ENCODE measurements at places on chromosomes 11 and 22.

- no peak for DNase-seq
These were observed 626 bp upstream of the LIMK2 start for GRCh38 chr22:31211482-31211861.

- DNase-seq: no peak
These were observed 33.3 kb upstream of the WNT11 start for GRCh38 chr11:76239483-76240160.

GRCh38 chr11:88068848-88069554 lies 106.2 kb downstream of the RAB38 start:
- DNase-seq: no peak

- peak; percentile 49 for DNase-seq
These were observed 1.1 kb downstream of the HMGXB4 start for GRCh38 chr22:35258191-35258988.

- peak; percentile 17 for DNase-seq
These were observed 49.7 kb upstream of the ARFGAP3 start for GRCh38 chr22:42906605-42907348.

DNA sequence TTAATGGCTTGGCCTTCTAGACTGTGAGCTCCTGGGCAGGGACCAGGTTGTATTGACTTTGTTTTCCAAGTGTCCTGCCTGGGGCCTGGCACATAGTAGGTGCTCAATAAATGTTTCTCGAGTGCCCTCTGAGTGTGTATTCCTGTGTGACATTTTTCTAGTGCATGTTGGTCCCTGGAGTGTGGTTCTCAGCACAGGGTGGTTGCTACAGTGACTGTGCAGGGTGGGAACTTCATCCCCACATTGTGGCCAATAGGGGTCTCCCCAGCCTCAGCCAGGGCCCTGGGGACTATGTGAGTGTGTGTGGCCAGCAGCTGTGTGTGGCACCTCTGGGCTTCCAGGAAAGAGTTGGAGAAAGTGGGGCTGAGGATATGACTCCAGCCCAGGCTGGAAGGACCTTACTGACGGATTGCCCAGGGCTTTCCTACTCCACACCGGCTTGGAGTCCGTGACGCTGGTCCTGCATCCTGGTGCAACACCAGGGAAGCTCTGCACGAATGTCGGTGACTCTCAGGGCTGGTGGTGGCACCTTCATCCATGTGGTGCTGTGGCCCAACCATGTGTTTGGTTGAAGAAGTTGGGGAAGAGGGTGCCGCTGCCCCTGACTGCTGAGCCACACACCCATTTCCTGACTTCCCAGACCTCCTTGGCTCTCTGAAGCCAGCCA lies 9.0 kb upstream of the MARK2 start:
- peak; percentile 48 for DNase-seq

DNA sequence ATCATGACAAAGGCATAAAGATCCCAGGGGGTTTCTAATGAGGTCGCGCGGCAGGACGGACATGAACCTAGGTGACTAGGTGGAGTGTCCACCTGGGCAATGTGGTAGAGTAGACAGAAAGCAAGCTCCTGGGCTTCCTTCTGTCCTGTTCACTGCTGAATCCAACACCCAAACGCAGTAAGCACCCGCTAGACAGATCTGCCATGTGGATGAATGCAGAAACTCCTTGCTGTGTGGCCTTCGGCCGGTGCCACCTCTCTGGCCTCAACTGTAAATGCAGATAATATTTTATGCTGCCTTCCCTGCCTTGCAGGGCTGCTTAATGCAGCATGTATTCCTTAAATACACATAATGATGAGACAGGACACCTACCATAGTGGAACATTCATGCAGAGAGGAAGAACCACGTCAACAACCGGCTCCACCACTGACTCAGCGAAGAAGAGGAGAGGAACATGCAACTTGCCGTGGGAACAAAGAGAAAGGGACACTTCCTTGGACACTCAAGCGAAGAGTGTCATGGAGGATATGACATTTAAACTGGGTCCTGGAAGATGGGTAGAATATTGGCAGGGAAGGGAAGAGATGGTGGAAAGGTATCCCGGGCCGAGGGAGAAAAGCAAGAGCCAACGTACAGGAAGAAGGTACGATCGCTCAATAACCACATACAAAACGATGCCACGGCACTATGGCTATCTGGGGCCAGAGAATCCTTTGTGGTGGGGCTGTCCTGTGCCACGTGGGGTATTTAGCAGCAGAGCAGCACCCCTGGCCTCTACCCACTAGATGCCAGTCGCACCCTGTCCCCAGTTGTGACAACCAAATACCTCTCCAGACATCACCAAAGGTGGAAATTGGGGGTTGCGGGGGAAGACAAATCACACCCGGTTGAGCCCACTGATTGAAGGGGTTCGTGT lies 30.8 kb downstream of the MYH9 start:
- no peak for DNase-seq

DNA sequence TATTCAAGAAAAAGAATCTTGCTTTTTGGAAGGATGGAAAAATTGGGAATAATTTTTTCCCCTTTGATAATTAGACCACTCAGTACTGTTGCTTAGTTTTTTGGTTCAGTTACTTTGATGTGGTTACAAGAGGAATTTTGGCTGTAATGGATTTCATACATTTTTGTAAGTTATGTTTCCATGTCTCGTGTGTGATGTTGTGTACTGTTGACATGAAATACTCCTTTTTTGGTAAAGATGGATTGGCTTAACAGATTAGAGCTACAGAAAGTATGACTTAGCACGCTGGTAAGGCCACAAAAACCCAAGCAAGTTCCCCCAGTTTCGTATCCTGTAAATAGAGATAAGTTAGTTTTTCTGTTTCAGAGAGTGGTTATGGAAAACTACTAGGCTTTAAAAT lies 11.9 kb downstream of the TBCEL start:
- peak; percentile 43 for DNase-seq

GRCh38 chr11:57584341-57584740 lies 13.1 kb upstream of the SERPING1 start:
- DNase-seq: no peak

- DNase-seq: no peak
These were observed 166.3 kb upstream of the NAV2 start for GRCh38 chr11:19546325-19546724.

DNA sequence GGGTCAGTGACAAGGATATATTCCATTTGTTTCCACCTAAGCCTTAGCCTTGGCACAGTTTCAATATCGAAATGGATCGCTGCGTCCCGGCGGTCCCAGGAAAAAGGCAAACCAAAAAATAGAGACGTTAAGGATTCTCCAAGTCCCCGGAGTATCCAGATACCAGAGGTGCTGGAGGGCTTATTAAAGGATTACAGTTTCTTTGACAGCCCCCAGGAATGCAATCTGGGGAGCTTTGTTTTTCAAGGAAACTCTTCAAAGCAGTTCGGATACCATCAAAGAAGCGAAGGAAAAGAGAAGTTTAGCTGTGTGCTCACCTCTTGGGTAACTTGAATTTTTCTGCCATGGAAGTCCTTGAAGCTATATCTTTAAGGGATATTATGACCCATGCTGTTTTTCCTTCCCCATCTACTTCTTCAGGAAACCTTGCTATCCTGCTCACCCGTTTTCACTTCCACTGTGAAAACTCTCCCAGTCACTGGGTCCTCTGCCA lies 600 bp upstream of the GPR83 start:
- DNase-seq: no peak

DNA sequence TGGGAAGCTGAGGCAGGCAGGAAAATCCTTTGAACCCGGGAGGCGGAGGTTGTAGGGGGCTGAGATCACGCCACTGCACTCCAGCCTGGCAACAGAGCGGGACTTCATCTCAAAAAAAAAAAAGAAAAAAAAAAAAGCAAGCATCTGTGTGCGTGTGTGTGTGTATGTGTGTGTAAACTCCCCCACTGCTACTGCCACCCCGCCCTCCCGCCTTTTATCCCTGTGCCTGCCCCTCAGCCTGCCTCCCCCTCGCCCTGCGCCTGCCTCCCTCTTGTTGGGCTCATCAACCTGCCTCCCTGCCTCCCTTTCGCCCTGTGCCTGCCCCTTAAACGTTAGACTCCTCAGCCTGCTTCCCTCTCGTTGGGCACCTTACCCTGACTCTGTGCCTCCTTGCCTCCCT lies 18.0 kb downstream of the TMEM258 start:
- no peak for DNase-seq

DNA sequence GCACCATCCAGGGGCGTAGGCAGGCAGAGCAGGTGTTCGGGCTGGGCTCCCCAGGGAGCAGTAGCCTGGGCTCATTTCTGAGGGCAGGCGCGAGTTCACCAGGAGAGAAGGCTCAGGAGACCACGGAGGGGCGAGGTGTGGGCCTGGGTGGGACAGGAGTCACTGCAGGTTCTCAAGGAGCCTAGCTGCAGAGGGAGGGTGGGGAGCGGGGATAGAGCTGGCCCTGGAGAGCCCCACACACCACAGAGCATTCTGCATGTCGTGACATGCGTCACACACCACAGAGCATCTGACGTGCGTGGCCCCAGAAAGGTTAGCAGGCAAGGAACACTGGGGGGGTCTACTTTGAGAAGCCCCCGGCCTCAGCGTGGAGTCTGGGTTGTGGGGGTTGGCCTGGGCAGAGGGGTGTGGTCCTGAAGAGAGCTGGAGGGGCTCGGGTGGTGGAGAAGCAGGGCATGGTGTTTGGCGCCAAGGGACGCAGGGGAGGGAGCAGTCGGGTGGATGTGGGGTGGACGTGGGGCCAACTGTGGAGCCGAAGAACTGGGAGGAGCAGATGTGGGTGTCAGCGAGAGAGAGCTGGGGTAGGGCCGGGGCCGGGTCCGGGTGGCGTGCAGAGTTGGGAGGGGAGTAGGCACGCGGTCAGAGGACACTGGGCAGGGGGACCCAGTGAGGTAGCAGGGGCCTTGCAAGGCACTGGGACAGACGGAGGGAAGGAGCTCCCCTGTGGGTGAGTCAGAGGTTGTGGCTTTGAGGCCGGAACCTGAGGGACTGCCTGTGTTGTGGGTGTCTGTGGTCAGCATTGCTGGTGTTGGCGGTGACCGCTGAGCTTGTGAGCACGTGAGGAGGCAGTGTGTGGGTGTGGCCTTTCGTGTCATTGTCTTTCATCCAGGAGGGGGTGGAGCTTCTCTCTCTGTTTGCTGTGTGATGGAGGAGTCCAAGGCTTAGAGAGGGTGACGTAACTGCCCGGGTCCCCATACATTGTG lies 25.5 kb downstream of the CTTN start:
- peak; percentile 44 for DNase-seq

- no peak for DNase-seq
These were observed 33.7 kb downstream of the WNT11 start for GRCh38 chr11:76172583-76172982.

DNA sequence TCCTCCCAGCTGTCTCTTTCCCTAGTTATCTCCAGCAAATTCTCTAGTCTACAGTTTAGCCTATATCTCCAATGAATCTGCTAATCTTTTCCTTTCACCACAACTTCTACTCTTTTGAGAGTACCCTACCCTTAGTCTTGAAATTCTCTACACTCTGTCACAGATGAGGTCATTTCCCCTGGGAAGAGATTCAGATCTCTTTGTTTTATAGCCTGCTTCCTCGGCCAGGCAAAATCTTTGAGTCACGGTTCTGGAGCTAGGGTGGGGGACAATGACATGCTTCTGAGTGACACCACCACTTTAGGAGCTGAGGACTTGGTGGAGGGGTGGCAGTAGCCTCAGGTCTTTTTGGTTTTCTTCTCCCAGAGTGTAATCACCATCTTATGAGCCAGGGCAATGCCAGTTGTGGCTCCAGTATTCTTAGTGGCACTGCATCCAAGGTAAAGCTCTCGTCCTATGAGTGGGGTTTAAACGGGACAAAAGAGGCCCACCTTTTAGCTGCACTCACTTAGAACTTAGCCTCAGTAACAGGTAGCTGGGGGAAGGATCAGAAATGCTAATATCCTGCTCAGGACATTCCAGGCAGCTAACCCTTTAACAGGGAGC lies 98.5 kb upstream of the RRM1 start:
- DNase-seq: peak; percentile 43

GRCh38 chr11:71127806-71128205 lies 124.6 kb downstream of the SHANK2 start:
- DNase-seq: no peak

GRCh38 chr11:1912289-1912878 lies 7.1 kb upstream of the TNNT3 start:
- DNase-seq: no peak

DNA sequence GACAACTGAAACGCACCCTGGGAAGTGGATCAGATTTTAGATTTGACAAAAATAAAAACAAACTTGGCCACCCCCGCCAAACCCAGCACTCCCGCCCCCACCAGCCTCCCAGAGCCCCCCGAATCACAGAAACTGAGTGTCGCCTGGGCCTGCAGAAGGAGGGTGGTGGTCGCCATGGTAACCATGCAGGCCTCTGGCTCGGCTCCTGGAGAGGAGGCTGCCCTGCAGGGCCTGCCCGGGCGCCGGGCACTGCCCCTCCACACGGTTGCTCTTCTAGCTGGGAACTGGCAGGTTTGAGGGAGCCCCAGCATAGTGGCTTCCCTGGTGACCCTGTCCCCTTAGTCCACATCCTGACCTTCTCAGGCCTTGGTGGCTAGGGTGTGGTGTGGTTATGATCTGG lies 19.3 kb downstream of the CACNA1I start:
- DNase-seq: no peak

Data from fibroblast of skin of abdomen (primary cell).